A549 treated with dexamethasone at 1 μM for 4 hours (cell line): ENCODE measurements at places on chromosomes 4 and X. TPM values are rescaled to one million over a fixed set of nuclear protein-coding genes. Genes with fewer than 3 reads are reported as not detected.

Gene RPGR
- 12.4 to 16.5 TPM (median 15.4 TPM) in 5 replicates for total RNA-seq

Gene USP46
- 4.8 to 10.1 TPM (median 8.2 TPM) in 5 replicates for total RNA-seq

Gene COL4A5
- 10.0 to 12.6 TPM (median 11.2 TPM) in 5 replicates for total RNA-seq

Gene COL4A6
- 13.9 to 17.4 TPM (median 16.8 TPM) in 5 replicates for total RNA-seq

Gene TRIM2
- 0.54 to 1.1 TPM (median 0.98 TPM) in 5 replicates for total RNA-seq

Gene ADH4
- not detected in 5 replicates for total RNA-seq

Gene TGIF2LX
- not detected in 5 replicates for total RNA-seq

Gene STATH
- total RNA-seq = not detected in 5 replicates

Gene S100G
- not detected in 5 replicates for total RNA-seq
